ENCODE measurements at places on chromosomes 7 and 10.

GRCh38 chr7:65269150-65269856 is 104.4 kb upstream of the ZNF92 start:
- DNase-seq: no peak

- no peak for DNase-seq
Measured at GRCh38 chr10:59537501-59537900, 172.1 kb downstream of the SLC16A9 start.

DNA sequence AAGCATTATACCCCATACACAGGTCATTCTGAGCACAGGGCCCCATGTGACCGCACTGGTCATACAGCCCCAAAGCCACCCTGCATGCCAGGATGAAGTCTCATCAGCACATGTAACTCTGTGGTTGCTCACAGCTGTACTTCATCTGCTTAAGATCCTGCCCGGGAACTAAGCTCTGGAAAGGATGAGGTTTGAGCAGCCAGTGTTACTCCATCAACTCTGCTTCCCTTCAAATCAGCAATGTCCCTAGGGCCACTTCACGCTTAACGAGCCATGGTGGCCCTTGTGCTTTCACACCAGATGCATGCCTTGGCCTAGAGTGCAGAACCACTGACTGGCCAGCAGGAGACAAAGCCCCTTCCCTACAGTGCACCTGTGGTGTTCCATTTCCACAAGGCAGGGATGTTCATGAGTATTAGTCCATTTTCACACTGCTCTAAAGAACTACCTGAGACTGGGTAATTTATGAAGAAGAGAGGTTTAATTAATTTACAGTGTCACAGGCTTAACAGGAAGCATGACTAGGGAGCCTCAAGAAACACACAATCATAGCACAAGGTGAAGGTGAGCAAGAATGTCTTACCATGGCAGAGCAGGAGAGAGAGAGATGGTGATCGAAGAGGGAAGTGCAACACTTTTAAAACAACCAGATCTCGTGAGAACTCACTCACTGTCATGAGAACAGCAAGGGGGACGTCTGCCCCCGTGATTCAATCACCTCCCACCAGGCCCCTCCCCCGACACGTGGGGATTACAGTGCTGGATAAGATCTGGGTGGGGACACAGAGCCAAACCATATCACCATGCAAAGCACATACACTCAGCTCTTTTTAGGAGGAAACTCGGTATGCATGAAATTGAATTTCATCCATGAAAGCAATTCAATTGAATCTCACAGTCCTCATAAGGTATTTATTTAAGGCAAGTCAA is 149.0 kb upstream of the CDCA7L start:
- DNase-seq: peak; percentile 33

GRCh38 chr7:126696256-126697038 is 556.3 kb downstream of the GRM8 start:
- DNase-seq: no peak
